ENCODE measurements at places on chromosomes 1 and 21. TPM values are rescaled to one million over a fixed set of nuclear protein-coding genes. Genes with fewer than 3 reads are reported as not detected.

DNA sequence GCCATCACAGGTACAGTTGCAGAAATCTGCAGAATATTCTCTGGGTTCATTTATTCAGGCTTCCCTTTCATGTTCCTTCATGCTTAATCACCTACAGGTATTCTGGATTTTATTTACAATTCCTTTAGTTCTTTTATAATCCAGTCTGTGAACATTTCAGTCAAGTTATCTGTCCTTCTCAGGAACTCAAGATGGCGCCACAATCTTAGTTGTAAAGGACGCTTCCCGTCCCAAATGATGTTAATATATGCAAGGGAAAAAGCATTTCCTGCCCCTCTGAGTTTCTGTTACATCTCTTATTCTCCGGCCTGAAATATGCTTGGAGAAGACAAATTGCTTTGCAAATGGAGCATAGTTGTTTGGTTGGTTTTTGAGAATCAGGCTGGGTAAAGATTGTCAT is 19.3 kb downstream of the F3 start:
- DNase-seq: peak; percentile 79

DNA sequence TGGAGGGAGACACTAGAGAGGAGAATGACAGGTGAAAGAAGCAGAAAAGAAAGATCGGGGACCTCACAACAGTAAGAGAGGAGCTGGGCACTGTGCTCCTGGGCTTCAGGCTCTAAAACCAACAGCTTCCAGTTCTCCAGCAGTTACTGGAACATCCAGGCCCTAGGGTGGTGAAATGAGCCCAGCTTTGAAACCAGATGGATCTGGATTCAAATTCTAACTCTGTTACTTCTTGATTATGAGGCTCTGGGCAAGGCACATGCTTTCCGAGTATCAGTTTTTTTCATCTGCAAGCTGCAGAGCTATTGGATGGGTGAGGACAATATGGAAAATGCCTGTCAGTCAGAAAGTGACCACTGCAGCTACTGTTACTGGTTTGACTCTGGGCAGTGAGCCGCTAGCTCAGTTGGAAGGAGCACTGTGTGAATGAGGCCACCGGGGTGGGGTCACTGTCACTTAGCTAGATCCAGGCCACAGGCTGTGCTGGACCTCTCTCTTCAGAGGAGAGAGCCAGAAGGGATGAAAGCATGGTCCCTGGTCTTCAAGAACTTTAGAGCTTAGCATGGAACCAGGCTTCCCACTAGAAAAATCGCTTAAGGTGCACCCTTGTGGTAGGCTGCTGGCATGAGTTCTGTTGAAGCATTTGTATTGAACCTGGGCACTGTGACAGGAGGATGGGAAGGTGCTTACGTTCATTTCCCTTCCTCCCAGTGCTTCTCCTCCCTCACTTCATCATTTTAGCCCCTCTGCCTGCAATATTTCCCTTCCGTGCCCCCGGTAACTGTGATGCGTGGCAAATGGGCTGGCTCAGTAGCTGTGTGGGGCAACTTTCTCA is 12.2 kb downstream of the PLEKHO1 start:
- DNase-seq: peak; percentile 48

- peak; percentile 21 for DNase-seq
Measured at GRCh38 chr1:69492286-69492685, 75.4 kb upstream of the LRRC7 start.

Gene E2F2
- total RNA-seq: 2.5 TPM

Gene C1orf87
- not detected for total RNA-seq
